ENCODE measurements at places on chromosomes 5 and 9.

DNA sequence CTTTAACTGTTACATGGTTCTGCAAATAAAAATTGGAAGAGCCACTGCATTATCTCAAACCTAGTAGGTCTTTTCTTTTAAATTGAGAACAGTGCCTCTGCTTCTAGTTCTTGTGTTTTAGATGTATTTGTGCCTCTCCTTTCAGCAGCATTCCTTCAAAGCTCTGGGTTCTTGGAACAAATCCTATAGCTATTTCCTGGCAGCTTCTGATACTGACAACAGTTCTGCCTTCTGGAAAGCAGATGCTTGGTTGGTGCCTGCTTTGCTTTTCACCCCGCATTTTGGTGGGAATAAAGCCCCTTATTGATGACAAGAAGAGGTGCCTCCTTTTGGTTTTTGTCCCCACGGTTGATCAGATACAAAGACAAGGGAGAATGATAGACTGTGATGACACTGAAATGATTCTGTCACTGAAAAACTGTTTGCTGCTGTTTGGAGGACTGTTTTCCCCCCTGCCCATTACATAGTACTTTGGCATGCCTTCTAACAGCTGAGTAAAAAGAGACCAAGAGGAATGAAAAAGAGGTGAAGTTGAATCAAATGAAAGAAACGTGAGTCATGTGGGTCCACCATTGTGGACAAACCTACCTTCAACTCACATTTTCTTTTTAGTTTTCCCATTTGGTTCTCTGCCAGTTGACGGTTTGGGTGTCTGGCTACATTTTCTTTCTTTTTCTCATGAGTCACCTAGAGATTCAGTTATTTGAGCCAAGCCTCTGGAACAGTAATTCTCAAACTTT lies 5.6 kb downstream of the PTCD2 start:
- no peak for DNase-seq

DNA sequence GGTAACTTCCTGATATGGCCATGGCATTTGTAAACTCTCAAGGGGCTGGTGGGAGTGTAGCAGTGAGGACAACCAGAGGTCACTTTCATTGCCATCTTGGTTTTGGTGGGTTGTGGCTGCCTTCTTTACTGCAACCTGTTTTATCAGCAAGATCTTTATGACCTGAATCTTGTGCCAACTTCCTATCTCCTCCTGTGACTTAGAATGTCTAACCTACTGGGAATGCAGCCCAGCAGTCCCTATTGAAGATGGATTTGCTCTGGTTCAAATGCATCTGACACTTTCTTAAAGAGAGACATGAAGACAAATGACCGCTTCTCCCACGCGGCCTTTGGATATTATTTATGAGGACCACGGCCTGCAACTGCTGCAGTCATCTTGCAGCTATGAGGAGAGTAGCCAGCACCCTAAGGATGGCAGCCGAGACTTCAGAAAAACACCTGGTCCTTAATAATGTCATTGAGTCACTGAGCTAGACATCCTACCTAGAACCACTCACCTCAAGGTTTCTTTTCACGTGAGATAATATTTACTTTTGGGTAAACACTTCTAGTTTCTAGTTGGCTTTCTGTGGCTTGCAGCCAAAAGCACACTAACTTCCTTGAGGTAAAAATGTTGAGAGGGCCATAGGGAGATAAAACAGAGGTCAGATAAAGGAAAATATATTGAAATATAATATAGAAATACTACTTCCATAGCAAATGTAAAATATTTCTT lies 28.2 kb downstream of the CETN3 start:
- DNase-seq: no peak

GRCh38 chr9:3332802-3333201 lies 193.0 kb downstream of the RFX3 start:
- DNase-seq: no peak

- no peak for DNase-seq
These were observed 55.5 kb downstream of the NNT start for GRCh38 chr5:43658509-43658908.

GRCh38 chr5:65874241-65874640 lies 52.1 kb upstream of the ERBIN start:
- DNase-seq: no peak

GRCh38 chr5:173518856-173519255 lies 97.6 kb downstream of the BOD1 start:
- no peak for DNase-seq

DNA sequence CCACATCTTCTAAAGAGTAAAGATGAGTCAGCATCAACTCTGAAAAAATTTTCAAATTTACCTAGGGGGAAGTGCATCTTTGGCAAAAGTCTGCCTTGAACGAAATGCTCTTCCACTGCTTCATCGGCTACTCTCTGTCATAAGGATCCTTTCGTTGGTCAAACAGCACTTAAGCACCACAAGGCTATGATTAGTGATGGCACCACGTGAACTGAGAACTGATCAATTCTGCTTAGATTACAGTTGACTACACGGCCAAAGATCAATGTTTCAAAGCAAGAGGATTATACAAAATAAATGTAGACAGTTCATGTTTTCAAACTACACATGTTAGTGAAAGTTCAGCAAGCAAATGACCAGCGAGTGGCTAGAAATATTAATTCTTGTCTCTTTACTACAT lies 9.4 kb downstream of the JAKMIP2 start:
- no peak for DNase-seq

- DNase-seq: no peak
These were observed 19.1 kb downstream of the NDST1 start for GRCh38 chr5:150527038-150527437.

DNA sequence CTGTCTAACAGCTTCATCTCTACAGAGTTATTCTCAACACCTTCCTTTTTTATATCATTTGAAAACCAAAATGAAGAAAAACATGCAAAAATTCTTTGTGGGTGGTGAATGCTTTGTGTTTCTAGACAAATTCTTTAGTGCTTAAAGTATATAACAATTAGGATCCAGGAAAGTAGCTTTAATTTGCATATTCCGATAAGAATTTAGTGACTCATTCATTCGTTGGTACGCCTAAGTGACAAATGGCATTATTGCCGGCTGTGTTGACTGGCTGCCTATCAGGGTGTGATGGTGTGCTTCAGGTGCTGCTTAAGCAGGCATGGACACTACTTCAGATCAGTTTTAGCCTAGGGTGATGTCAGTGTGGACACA lies 35.2 kb downstream of the LMNB1 start:
- DNase-seq: no peak

GRCh38 chr5:139389701-139390638 lies at the start of gene MZB1:
Gene MZB1 (minus strand): TSS chr5:139389913. CDS start chr5:139389856, 57 bp downstream.
- peak; percentile 12 for DNase-seq

DNA sequence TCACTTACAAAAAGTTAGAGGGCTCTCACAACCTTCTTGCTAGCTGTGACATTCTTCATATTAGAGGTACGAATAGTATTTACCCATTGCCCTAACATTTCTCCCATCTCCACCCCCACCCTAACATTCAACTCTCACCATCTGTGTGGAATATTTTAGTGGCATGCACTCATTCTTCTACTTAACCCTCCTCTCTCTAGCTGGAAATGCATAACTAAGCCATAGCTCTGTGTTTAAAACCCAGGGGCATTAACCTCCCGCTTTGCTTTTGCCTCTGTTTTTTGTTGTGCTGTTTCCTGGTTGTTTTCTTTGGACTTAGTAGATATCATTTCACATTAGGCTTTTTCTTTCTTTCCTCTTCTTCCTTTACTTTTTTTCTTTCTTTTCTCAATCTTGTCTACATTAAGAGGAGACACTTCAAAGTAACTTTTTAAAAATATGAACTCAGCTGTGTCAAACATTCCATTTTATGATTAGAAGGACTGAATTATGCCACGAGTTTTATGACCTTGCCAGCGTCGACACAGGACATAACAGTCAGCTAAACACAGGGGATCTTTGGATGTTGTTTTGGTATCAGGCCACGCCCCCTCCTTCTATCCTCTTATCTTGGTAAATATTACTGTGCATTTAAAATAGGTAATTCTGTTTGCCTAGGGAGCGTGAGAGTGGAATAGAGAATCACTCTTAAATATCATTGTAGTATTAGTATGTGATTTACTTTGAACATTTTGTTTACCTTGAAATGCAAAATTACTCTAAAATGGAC lies 236.0 kb downstream of the CD180 start:
- no peak for DNase-seq

GRCh38 chr9:72915659-72916058 lies 37.2 kb downstream of the ALDH1A1 start:
- no peak for DNase-seq

DNA sequence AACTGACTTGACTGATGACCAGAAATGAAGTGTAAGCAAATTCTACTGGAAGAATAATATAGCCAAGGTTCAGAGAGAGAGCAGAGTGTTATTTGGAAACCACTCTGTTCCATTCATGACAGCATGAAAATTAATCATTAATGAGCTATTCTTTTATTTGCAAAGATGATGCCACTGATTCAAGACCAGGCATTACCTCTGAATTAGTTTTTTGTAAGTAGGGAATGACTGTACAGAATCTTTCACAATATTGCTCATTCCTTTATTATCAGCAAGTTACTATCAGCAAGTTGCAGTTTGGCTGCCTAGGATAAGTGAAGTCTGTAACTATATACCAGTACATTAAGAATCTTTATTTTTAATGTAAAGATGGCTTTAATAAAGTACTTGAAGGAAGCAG lies 75.1 kb upstream of the RGMB start:
- no peak for DNase-seq

DNA sequence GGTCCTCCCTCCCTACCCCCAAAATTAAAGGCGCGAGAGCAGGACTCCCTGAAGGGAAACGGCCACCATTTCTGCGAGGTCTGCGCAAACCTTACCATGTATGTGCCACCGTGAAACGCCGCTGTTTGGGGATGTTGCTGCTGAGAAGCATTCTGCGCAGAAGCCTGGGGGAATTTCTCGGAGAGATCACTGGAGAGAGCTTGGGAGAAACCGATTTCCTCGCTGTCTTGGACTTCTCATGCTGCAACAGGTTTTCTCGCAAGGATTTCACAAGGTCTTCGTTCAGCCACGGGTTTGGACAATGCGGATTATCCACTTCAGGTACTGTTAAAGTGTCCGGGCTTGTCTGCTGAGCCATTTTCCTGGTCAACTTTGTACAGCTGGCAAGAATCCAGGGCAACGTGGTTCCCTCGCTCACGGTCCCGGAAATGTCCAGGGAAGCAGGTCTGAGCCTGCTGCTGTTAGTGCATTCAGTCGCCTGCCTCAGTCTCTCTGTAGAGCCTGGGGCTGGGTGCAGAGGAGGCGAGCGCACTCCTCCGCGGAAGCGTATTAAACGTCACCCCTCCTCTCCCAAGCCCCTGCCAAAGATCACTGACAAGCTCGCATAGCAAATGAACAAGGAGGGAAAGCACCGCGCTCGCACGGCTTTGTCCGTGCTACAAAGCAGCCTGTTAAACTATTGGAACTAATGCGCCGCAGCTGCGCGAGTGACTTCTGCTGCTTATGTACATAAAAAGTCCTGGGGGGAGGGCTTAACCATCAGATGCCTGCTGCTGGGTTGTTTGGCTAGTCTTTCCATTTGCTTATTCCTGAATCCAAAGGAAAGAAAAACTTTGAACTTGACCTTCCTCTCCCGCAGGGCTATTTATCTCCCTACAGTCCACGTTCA lies 125.1 kb downstream of the PDE4D start:
- DNase-seq: no peak

GRCh38 chr9:120161776-120162175 lies 418.2 kb downstream of the CDK5RAP2 start:
- DNase-seq: no peak

- DNase-seq: no peak
These were observed 75.0 kb upstream of the NEURL1B start for GRCh38 chr5:172565931-172566665.

DNA sequence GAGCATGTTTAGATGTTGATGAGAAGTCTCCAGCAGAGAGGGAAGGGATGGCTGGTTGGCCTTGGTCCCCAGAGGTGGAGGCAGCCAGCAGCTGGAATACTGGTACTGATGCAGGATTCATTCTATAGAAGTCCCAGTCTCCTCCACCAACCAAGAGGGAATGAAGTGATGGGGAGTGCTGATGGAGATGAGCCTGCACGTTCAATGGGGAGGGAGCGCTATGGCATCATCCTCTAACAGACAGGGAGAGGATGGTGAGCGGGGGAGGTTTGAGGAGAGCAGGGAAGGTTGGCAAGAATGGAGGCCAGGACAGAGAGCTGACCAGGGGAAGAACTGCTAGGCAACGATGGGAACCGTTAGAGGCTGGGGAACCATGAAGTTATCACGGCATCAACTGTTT lies 159.8 kb upstream of the MVB12B start:
- no peak for DNase-seq

DNA sequence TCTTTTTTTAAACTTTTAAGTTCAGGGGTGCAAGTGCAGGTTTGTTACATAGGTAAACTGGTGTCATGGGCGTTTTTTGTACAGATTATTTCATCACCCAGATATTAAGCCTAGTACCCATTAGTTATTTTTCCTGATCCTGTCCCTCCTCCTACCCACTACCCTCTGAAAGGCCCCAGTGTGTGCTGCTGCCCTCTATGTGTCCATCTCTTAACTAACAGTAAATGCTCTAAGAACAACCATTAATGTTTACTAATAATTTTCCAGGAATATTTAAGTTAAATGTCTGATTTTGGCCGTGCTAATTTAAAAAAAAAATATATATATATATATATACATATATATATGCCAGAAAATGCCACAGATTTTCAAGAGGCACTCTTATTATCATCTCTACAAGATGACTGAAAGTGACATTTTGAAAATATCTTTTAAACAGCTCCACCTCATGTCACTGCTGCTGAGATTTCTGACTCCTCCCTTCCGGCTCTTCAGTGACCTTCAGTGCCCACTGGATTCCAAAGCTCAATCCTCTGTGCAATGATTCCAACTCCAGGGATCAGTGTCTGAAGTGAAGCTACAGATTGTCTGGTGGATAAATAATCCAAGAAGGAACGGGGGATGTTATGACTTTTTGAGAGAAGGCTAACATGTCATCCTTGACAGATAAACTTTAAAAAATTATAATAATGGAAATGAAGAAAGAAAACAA lies 46.7 kb upstream of the HNRNPA0 start:
- no peak for DNase-seq

GRCh38 chr5:140338336-140338735 lies 8.1 kb downstream of the HBEGF start:
- no peak for DNase-seq

DNA sequence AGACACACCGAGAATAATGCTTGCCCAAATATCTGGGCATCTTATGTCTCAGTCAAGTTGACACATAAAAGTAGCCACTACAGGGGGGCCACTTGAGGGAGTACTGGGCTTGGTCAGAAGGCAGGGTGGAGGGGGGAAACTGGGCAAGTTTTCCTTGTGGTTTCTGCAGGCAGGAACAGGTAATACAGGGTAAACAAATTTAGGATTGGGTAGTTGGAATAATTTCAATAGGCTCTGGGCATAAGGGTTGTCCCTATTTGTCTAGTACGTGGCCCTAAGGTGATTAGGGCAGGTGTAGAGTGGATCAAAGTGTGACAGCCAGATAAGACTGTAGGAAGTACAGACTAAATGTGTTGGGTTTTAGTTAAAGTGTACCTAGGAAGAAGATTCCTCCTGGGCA lies 353.1 kb downstream of the TLE4 start:
- no peak for DNase-seq

DNA sequence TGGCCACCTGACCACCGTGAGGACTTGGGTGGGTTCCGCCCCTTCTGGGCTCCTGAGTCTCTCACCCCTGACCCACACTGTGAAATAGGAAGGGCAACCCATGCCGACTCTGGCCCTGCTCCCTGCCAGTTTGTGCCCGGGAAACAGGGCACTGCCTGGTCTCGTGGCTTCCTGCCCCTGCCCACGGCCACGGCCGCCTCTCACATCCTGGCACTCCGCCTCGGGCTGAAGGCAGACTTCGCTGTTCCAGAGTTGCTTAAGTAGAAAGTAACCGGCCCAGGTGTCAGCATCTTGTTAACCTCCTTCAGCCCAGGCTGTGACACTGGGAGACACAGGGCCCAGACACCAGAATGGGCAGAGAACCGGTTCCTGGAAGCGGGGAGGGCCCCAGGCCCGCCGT lies 68.7 kb upstream of the RNU6ATAC start:
- DNase-seq: no peak

- DNase-seq: no peak
These were observed at the start of gene BHMT for GRCh38 chr5:79111387-79111959. Gene BHMT (plus strand): TSS chr5:79111809. CDS start chr5:79111886, 77 bp downstream.

Measured in stimulated activated CD4-positive, alpha-beta T cell treated with anti-CD3 and anti-CD28 coated beads, Interleukin-1b, Interleukin-23, amount 100 ng/mL, for 1 hour (primary cell).